ENCODE measurements at places on chromosomes 16 and 17.

DNA sequence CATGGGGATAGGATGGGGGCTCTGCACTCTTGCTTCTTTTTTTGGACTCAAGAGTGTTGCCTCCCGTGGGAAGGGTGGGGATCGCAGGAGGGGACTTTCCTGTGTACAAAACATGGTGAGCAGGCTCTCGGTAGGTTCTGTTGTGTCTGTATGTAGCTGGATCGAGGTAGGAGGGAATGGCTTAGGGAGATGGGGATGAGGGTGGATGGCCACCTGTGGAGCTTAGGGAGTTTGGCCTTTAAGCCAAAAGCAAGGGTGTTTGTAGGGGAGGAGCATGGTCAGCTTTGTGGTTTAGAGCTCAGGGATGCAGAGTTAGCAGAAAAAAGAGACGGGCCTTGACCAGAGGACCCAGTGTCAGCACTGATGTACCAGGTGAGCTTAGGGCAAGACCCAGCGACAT is 11.0 kb upstream of the EDC4 start:
- H3K4me1 ChIP-seq, result peaks cover 21% of the 10 kb centered on the region
- DNase-seq, result no peak
- H3K36me3 ChIP-seq, result peaks cover 26% of the 10 kb centered on the region
- no peak overlapping the region for H3K4me3 ChIP-seq

DNA sequence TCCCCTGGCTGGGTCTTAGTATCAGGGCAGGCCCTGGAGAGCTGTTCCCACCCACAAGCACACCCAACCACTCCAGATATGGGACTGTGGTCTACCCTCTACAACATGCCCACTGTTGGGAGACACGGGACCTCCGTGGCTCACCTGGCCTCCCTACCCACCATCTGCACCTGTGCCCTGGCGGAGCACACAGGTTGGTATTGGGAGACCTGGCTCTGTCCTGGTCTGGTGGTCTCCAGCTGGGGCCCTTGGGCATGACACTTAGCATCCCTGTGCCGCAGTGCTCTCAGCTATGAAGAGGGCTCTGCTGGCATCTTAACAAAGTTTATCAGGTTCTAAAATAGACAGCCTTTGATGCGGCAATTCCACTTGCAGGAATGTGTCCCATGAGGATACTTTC is 5.8 kb downstream of the C16orf95 start:
- no peaks in the 10 kb centered on the region for H3K4me1 ChIP-seq
- H3K27ac ChIP-seq, result no peak overlapping the region
- H3K27me3 ChIP-seq, result no peaks in the 10 kb centered on the region
- H3K36me3 ChIP-seq, result peaks cover 5% of the 10 kb centered on the region

- peaks cover 20% of the 10 kb centered on the region for H3K4me1 ChIP-seq
- DNase-seq, result no peak
Measured at GRCh38 chr17:55442462-55442861, 20.8 kb upstream of the MMD start.

GRCh38 chr17:81387100-81388090 is 7.9 kb upstream of the BAHCC1 start:
- H3K4me3 ChIP-seq, result peak overlapping the region; percentile 84
- peaks cover 5% of the 10 kb centered on the region for H3K4me1 ChIP-seq
- peaks cover 74% of the 10 kb centered on the region for H3K27me3 ChIP-seq
- peak overlapping the region; percentile 84 for H3K27ac ChIP-seq
- DNase-seq, result peak; percentile 58
- H3K36me3 ChIP-seq, result no peaks in the 10 kb centered on the region

DNA sequence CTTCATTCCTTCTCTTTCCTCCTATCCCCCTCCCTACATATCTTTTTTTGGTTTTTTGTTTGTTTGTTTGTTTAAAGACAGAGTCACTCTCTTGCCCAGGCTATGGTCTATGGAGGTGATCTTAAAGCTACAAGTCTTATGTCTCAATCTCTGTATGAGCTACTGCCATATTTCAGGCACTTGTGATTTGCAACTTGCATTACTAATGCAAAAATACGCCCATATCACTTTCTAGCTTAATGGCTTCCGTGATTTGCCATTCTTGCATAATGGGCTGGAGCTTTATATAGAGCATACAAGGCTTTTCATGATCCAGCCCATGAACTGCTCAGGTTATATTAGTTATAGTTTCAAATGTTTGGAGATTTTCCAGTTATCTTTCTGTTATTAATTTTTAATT is 7.5 kb downstream of the CFAP97D1 start:
- H3K27ac ChIP-seq, result no peak overlapping the region
- H3K27me3 ChIP-seq, result peaks cover 52% of the 10 kb centered on the region
- no peak for DNase-seq
- no peak overlapping the region for H3K4me3 ChIP-seq
- H3K4me1 ChIP-seq, result no peaks in the 10 kb centered on the region

GRCh38 chr17:44829523-44830358 is at the start of gene GJC1:
Gene GJC1 (minus strand): TSS chr17:44830287. CDS start chr17:44805817, 24,470 bp downstream.
- no peaks in the 10 kb centered on the region for H3K36me3 ChIP-seq
- peak; percentile 1 for DNase-seq
- peaks cover 37% of the 10 kb centered on the region for H3K27me3 ChIP-seq
- peaks cover 16% of the 10 kb centered on the region for H3K4me1 ChIP-seq
- peak within 1 kb of the TSS; percentile 79 for H3K4me3 ChIP-seq
- H3K27ac ChIP-seq, result peak within 1 kb of the TSS; percentile 47

- no peaks in the 10 kb centered on the region for H3K4me1 ChIP-seq
- no peaks in the 10 kb centered on the region for H3K27me3 ChIP-seq
Measured at GRCh38 chr17:59427425-59427921, 96.0 kb downstream of the YPEL2 start.

- H3K36me3 ChIP-seq, result peaks cover 71% of the 10 kb centered on the region
- no peak overlapping the region for H3K4me3 ChIP-seq
- no peak overlapping the region for H3K27ac ChIP-seq
- DNase-seq, result no peak
Measured at GRCh38 chr17:4895121-4895520, 4.2 kb upstream of the C17orf107 start.

DNA sequence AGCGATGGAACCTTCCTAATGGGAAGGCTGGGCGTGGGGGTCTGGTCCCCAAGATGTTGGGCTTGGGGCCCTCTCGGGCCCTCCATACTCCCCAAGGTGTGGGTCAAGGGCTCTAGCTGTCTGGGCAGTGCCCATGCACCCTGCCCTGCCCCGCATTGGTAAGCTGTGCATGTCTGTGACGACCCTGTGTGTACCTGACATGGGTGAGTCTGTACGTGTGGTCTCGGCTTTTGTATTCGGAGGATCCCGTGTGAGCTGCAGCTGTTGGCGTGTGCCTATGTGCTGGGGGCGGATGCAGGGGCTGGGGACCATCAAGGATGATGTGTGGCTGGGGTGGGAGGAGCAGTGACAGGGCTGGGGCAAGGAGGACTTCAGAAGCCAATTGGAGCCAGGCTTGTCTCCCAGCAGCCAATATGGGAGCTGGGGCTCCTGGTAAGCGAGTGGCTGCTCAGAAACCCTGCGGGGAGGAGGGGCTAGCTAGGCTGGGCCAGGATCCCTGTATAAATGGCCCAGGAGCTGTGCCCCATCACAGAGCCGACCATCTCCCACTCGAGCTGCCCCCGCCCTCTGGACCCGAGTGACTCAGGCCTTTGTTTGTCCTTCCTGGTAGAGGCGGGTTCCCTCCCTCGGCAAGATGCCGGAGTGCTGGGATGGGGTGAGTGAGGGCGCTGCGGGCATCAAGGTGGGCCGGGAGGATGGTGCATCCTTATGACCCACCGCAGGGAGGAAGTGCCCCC is at the start of gene NDRG4:
NDRG4 (plus strand) TSS at position 529 of the 737 bp plus-strand sequence; CDS start at position 635, 106 bp downstream.
- H3K36me3 ChIP-seq, result no peaks in the 10 kb centered on the region
- peaks cover 26% of the 10 kb centered on the region for H3K27me3 ChIP-seq
- H3K27ac ChIP-seq, result peak within 1 kb of the TSS; percentile 37
- peaks cover 21% of the 10 kb centered on the region for H3K4me1 ChIP-seq
- DNase-seq, result no peak
- peak within 1 kb of the TSS; percentile 83 for H3K4me3 ChIP-seq
